ENCODE measurements at places on chromosomes 5 and 9.

GRCh38 chr9:84945878-84946538, 276.5 kb downstream of the NTRK2 start:
- DNase-seq, result no peak

DNA sequence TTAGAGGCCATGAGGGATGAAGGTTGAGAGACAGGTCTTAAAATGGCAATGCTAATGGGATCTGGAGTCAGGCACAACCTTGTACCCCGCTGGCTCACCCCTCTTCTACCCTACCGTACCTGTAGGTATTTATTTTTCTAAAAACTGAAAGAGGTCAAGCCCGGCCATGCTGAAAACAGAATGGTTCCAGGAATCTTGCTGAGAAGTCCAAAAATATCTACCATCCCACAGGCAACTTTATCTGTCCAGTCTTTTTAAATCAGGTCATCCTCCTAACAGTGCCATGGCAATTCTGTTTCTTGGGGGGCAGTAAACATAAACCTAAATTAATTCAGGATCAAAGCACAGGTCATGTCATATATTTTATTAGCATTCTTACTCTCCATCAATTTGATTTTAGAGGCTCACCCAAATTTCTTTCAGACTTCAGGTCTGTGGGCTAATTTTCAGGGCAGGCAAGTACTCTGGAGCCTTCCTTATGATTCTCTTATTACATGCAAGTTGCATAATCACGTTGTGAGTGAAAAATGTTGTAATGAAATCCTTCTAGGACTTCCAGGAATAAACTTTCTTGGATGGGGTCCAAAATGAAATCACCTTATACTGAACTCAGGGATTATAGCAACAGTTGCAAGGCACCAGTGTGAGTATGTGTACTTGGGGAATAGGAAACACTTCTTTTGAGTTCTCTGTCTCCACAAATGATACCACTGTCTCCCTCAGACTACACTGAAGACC, 102.7 kb upstream of the NREP start:
- no peak for DNase-seq

DNA sequence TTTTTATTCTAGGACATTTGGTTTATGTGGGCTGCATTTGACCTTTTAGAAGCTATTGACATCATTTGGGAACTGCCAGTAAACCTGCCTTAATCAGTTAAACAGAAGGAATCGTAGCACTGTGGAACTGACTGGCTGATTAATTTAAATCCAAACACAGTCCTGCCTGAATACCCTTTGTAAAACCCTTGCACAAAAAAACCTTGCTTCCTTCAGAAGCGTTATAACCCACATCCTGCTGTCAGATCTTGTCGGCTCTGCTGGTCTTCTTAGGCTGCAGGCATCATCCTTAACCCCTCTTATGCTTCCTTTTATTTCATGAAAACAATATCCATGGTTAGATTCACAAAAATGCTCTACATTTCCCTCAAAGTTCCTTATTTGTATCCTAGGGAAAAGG, 46.3 kb downstream of the PAM start:
- no peak for DNase-seq

GRCh38 chr9:130110166-130110565, 56.5 kb downstream of the GPR107 start:
- peak; percentile 15 for DNase-seq

- DNase-seq, result no peak
These were observed 3.9 kb downstream of the MAMDC4 start for GRCh38 chr9:136856079-136856476.

DNA sequence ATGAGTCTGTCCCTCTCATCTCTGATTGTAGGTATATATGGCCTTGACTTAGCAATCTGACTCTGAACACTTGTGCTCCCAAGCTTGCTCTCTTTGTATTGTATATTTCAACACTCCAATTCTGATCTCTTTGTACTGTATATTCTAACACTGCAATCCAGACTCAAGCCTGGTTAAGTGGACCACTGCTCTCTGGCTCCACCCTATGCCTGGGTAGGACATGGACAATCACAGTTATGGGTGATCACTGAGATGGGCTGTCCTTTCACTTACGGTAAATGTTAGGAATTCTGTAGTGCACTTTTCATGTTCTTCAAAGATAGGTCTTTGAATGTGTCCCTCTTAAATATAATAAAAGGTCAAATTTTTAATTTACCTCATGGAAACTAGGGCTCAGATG, 165.1 kb downstream of the TLR4 start:
- DNase-seq, result no peak

- DNase-seq, result no peak
These were observed 197.8 kb downstream of the DMAC1 start for GRCh38 chr9:7601739-7602138.

DNA sequence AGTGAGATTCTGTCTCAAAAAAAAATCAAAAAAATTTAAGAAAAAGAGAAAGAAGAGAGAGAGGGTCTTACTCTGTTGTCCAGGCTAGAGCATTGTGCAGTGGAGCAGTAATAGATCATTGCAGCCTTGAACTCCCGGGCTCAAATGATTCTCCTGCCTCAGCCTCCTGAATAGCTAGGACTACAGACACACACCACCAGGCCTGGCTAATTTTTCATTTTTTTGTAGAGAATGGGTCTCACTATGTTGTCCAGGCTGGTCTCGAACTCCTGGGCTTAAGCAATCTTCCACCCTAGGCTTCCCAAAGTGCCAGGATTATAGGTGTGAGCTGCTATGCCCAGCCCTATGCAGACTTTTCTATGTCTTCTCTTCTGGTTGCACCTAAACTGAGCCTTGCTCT, 25.0 kb downstream of the RRAGA start:
- no peak for DNase-seq

- peak; percentile 9 for DNase-seq
These were observed 31.4 kb upstream of the ANKRD55 start for GRCh38 chr5:56264417-56265025.

DNA sequence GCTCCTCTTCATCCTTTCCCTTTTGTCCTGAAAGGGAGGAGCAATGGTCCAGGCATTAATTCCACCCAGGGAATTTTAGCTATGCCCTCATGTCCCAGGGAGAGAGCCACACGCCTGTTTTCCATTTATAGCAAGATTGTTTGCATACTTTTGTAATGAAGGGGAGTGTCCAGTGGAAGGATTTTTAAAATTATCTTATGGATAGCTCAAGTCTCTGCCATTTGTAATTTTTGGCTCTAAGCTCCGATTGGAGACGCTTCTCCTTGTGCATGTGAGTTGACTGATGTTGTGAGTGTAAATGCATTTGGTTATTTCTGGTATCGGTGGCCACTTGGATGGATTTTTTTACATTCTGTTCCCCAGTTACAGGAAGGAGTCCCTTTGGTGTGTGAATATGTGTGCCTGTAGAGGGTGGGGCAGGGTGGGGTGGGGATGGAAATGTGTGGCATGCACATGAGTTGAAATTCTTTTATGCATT, 7.2 kb upstream of the RPL26L1 start:
- no peak for DNase-seq

GRCh38 chr9:118209343-118209742, 505.1 kb downstream of the TLR4 start:
- no peak for DNase-seq

GRCh38 chr9:128614728-128615127, 41.9 kb downstream of the DYNC2I2 start:
- DNase-seq, result no peak

- DNase-seq, result no peak
These were observed 133.0 kb downstream of the ENC1 start for GRCh38 chr5:74507370-74508005.

DNA sequence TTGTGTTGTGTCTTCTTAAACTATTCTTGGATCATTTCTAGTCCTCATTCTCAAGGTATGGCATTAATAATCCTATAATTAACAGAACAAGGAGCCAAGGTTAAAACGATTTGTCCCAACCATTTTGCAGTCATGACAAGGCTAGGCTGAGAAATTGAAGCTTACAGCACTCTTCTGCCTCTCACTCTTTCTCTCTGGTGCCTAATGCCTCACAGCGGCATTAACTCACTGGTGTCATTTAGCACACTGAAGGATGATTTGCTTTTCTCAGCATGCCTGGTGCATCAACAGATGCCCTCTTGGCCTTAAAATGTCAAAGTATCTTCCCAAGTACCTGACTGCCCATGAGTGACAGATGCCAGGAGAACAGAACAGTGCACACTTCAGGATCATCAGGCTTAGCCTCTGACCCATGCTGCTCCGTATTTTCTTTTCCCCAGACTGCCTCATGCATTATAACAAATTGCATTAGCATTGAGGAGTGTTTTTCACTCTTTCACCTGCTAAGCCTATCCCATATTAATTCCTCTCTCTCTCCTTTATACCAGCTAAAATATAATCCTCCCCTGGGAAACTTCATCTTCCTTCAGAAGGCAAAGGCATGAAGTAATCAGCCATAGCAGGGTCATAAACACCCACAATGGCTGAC, 61.1 kb upstream of the SV2C start:
- DNase-seq, result no peak

GRCh38 chr5:121963392-121963791, 1.6 kb downstream of the SRFBP1 start:
- no peak for DNase-seq

- DNase-seq, result no peak
These were observed 33.2 kb upstream of the NOTCH1 start for GRCh38 chr9:136578915-136579649.

DNA sequence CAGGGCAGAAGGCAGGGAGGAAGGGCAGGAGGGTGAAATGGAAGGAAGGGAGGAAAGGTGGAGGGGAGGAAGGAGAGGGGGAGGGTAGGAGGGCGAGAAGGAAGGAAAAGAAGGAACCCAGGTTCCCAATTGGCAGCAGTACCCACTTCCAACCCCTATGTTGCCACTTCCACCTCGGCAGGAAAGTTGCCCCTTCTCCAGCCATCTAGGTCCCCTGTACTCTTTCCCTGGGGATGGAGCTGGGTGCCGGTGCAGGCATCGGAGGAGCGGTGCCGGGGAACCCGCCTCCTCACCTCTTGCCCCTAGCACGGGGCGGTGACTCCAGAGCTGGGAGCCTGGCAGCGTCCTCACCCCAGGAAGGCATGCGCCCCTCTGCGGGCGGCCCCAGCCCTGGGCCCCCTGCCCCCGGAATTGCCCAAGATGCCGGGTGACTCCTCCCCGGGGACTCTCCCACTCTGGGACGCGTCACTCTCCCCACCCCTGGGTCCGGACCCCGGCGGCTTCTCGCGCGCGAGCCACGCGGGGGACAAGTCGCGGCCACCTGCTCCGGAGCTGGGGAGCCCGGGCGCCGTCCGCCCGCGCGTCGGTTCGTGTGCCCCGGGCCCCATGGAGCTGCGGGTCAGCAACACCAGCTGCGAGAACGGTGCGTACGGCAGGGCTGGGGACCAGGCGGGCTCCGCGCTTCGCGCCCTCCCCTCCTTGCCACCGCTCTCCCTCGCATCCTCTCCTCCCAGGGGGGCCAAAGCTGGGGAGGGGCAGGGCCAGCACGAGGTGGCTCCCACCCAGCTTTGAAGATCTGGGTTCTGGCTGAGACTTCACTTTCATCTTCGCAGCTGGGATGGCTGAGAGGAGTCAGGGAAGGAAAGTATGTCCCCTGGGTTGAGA, at the start of gene NIPAL4:
Gene NIPAL4 (plus strand): TSS at position 499 of the 885 bp plus-strand sequence. CDS start 108 bp downstream, at position 607.
- DNase-seq, result no peak

DNA sequence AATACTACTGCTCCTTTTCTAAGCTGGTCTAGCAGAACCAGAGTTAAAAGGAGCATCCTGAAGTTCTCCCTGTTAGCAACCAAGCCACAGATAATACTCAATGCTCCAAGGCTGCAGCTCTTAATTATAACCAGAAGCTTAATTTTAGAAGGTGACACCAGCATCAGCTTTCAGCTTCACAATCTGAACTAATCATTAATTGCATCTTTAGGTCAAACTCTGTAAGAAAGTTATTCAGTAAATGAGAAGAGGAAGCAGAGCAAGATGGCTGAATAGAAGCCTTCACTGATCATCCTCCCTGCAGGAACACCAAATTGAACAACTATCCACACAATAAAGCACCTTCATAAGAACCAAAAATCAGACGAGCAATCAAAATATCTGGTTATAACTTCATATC, 38.5 kb downstream of the APBA1 start:
- no peak for DNase-seq

GRCh38 chr5:55438998-55439397, 95.8 kb downstream of the PLPP1 start:
- no peak for DNase-seq

DNA sequence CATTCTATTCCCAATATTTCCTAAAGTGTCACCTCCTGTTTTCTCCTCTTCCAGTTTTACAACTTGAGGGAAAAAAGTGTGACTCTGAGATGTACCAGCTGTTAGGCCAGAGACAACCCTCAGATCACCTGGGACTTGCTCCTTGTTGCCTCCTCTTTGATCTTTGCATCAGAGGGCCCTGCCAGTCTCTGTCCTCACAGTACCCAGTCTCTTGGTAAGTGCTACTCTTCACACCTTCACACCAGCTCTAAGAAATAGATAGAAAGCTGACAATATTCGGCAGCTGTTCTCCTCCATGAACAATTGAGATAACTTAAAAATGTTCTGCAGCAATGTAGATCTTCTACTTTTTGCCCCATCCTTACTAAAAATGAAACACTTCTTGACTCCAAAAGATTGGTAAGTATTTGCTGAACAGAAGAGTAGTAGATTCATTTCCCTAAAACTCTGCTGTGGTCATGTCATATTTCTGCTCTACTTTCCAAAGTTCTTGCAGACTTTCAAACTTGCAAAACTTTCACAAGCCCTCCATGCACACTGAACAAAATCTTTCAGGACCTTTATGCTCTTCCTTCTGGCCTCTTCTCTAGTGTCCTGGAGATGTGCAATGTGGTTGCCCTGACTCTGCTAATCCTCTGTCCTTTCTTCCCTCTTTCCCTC, 188.6 kb downstream of the SNX18 start:
- no peak for DNase-seq

DNA sequence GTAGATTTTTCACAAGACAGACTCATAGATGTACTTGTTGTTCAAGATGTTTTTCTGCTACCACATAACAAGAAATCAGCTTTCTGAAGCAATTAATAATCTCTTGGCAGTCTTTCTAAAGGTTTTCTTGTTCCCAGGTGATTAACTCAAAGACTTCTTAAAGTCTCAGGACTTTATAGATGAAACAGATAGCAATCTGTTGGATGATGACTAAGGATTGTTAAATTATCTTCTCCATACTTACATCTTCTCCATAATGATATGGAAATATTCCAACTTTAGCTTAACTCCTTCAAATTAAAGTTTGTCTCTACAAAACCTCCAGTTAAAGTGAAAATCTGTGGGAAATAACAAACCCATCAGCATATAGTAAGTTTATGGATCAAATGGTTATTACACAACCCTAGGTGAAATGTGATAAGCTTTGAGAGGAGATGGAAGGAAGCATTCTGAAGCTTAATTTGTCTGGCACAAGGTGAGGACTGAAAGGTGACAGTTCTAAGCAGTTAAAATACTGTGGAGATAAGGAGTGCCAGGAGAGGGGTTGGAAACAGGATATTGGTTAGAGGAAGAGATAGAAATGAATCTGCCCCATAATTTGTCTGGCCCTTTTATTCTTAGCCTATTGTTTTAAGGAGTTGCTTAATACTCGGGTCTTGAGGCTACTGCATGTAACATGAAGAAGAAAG, 326.7 kb downstream of the ADGRV1 start:
- no peak for DNase-seq

- DNase-seq, result no peak
These were observed 642.9 kb downstream of the MAT2B start for GRCh38 chr5:164148292-164148691.

Measured in NCI-H187 (cell line).